ENCODE measurements at places on chromosomes 12 and 14.
A peak's percentile ranks its signal among the peaks of the same experiment; 100 is the strongest.

DNA sequence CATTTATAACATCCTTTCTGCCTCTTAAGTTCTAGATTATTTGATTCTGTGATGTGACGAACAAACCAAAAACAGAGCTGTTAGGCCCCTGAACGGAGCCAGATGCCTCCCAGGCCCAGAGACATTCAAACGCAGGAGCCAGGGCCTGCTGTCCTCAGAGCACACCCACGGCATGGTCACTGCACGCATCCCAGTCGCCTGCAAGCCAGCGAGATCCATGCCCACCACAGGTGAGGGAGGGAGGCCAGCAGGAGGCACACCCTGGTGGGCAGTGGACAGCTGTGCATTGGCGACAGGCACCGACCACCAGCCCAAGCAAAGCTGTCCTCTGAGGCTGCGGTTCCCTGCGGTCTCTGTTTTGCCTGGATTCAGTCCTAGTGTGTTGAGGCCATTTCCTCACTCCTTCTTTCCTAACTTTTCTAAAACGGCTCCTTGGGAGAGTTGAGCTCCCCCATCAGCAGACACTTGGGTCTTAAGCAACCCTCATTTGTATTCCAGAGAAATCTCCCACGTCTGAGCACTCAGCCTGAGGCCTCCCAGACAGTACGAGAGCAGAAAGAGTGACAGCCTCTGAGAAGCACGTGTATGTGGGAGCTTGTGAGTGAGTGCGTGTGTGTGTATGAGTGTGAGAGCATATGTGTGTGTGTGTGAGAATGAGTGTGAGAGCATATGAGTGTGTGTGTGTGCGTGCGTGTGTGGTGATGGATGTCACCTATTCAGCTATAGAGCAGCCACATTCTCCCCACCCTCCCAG lies 81.2 kb downstream of the CHGA start:
- H3K27ac ChIP-seq = no peak overlapping the region
- no peaks in the 10 kb centered on the region for H3K27me3 ChIP-seq
- H3K4me3 ChIP-seq = no peak overlapping the region
- H3K36me3 ChIP-seq = no peaks in the 10 kb centered on the region
- DNase-seq = no peak

DNA sequence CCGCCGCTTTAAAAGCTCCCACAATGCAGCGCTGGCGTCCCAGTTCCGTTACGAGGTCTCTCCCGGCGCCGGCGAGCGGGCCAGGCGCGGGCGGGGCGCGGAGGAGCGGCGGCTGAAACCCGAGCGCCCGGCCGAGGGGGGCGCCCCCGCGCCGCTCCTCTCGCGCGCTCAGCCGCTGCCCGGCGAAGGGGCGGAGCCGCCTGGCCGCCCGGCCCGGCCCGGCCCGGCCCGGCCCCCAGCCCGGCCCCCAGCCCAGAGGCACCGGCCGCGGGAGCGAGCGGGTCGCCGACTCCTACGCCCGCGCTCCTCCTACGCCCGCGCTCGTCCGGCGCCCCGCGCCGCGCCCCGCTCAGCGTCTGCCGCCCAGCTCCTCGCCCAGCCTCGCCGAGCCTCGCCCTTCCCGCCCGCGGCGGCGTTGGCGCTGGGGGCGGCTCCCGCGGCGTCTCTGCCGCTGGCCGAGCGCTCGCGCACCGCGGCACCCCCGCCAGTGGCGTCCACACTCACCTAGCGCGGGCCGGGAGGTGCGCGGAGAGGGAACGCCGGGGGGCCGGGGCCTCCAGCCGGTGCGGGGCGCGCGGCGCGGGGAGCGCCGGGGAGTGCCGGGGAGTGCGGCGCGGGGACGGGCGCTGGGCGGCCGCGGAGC lies at the start of gene RASSF8:
RASSF8 (plus strand) TSS at position 255 of the 643 bp plus-strand sequence. CDS start 96,662 bp downstream, outside the sequence.
- peaks cover 15% of the 10 kb centered on the region for H3K36me3 ChIP-seq
- H3K27me3 ChIP-seq = no peaks in the 10 kb centered on the region
- H3K27ac ChIP-seq = no peak within 1 kb of the TSS
- H3K4me3 ChIP-seq = peak within 1 kb of the TSS; percentile 90
- H3K4me1 ChIP-seq = no peaks in the 10 kb centered on the region

DNA sequence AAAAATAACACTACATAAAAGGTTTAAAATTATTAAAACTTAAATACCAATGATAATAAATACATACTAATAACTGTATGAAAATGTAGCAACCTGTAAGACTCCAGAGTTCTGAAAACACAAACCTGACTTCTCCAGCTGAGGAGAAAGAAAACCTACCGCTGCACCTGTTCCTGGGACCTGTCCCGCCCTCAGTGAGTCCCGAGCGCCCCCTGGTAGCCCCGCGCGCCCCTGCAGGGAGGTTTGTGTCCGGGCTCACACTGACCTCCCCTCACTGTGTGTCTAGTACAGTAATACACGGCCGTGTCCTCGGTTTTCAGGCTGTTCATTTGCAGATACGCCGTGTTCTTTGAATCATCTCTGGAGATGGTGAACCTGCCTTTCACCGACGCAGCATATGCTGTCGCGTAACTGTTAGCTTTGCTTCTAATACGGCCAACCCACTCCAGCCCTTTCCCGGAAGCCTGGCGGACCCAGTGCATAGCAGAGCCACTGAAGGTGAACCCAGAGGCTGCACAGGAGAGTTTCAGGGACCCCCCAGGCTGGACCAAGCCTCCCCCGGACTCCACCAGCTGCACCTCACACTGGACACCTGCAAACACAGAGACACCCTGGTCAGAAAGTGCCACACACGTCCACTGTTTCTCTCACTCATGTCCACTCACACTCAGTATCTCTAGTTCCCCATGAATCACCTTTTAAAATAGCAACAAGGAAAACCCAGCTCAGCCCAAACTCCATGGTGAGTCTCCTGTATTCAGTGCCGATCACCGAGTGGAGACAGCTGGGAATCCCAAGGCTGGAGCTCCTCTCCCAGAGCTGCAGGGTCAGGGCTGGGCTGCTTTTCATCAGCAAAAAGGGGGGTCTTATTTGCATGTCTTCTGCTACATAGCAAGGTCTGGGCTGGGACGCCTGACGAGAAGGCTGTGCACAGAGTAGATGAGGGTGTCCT lies 1276.3 kb downstream of the TMEM121 start:
- H3K4me1 ChIP-seq = no peaks in the 10 kb centered on the region
- no peaks in the 10 kb centered on the region for H3K27me3 ChIP-seq
- DNase-seq = no peak
- no peak overlapping the region for H3K27ac ChIP-seq
- H3K4me3 ChIP-seq = no peak overlapping the region

DNA sequence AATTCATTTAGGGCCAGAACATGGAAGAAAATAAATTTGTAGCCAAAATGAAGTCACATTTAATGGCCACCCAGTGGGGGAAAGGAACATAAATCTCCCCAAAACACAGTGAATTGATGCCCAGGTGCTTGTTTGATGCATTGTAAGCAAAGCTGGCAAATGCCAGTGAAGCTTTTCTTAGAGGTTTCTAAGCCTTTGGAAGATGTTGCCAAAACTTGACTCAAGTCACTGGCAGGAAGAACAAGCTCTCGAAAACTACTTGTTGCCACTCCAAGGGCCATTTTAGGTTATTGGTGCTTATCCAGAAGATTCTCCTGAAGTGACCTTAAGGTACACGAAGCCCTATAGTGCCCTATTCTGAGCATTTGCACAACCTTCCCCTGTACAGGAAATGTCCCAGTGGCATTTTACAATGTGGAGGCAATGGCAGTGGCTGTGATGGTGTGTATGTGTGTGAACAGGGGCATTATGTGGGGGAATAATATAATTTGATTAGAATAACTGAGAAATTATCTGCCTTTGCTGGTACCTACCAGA lies 89.5 kb upstream of the NOVA1 start:
- no peaks in the 10 kb centered on the region for H3K36me3 ChIP-seq
- no peaks in the 10 kb centered on the region for H3K27me3 ChIP-seq
- no peak for DNase-seq
- no peak overlapping the region for H3K27ac ChIP-seq

DNA sequence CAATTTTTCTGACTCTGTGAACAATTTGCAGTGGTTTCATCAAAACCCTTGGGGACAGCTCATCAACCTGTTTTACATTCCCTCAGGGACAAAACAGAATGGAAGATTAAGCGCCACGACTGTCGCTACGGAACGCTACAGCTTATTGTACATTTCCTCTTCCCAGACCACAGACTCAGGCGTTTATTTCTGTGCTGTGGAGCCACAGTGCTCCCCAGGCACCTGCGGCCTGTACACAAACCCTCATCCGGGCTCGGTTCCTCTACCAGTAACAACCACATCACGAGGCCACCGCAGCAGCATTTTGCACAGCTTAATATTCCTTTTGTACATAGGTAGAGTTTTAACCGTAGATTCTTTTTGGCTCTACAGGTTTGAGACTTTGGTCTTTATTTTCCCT lies 397.4 kb upstream of the OR4E1 start:
- no peak overlapping the region for H3K27ac ChIP-seq
- no peaks in the 10 kb centered on the region for H3K36me3 ChIP-seq
- peak overlapping the region; percentile 70 for H3K4me3 ChIP-seq

DNA sequence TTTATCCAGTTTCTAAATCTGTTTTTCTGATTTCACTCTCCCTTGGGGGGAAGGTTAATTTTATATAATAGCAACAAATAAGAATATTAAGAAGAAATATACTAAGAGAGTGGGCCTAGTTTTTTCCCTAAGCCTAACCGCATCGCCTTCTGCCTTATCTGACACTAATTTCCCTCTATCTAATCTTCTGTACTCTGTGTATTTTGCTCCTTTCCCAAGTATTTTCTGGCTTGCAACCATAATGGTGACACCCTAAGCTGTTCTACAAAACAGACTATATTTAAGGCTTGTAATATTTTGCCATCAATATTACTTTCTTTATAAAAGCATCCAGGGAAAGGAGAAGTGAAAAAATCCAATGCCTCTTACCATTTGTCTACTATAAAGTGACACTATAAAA lies 1168.8 kb downstream of the GALC start:
- no peak overlapping the region for H3K27ac ChIP-seq
- H3K4me1 ChIP-seq = no peaks in the 10 kb centered on the region
- H3K36me3 ChIP-seq = no peaks in the 10 kb centered on the region
- no peaks in the 10 kb centered on the region for H3K27me3 ChIP-seq
- H3K4me3 ChIP-seq = no peak overlapping the region

DNA sequence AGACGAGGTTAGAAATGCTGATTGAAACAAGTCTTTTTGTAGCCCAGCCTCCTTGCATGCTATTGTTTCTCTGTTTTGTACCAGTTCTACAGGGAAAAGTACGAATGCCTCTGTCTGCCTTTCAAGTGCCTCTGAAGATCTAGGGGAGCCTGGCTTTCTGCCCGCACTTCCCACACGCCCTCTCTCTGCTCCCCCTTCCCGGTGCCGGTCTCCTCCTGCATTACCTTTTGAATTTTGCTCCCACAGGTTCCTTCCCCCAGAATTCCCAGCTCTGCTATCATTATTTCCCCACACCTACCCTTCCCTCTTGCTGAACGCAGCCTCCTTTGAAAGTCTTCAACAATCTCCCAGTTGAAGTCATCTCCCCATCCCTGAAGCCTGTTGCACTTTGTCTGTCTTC lies 689.7 kb downstream of the BCL11B start:
- no peaks in the 10 kb centered on the region for H3K4me1 ChIP-seq
- no peak overlapping the region for H3K27ac ChIP-seq
- no peaks in the 10 kb centered on the region for H3K36me3 ChIP-seq
- no peaks in the 10 kb centered on the region for H3K27me3 ChIP-seq
- DNase-seq = no peak
- no peak overlapping the region for H3K4me3 ChIP-seq

- no peak overlapping the region for H3K4me3 ChIP-seq
- no peak overlapping the region for H3K27ac ChIP-seq
- no peaks in the 10 kb centered on the region for H3K27me3 ChIP-seq
- no peaks in the 10 kb centered on the region for H3K36me3 ChIP-seq
- peaks cover 3% of the 10 kb centered on the region for H3K4me1 ChIP-seq
Observed at GRCh38 chr14:54556535-54556934, 10.4 kb upstream of the SAMD4A start.

- H3K27me3 ChIP-seq = no peaks in the 10 kb centered on the region
- H3K36me3 ChIP-seq = no peaks in the 10 kb centered on the region
- no peaks in the 10 kb centered on the region for H3K4me1 ChIP-seq
- H3K4me3 ChIP-seq = peak overlapping the region; percentile 86
- DNase-seq = peak; percentile 55
Observed at GRCh38 chr12:111597831-111598636, 1.1 kb downstream of the ATXN2 start.

DNA sequence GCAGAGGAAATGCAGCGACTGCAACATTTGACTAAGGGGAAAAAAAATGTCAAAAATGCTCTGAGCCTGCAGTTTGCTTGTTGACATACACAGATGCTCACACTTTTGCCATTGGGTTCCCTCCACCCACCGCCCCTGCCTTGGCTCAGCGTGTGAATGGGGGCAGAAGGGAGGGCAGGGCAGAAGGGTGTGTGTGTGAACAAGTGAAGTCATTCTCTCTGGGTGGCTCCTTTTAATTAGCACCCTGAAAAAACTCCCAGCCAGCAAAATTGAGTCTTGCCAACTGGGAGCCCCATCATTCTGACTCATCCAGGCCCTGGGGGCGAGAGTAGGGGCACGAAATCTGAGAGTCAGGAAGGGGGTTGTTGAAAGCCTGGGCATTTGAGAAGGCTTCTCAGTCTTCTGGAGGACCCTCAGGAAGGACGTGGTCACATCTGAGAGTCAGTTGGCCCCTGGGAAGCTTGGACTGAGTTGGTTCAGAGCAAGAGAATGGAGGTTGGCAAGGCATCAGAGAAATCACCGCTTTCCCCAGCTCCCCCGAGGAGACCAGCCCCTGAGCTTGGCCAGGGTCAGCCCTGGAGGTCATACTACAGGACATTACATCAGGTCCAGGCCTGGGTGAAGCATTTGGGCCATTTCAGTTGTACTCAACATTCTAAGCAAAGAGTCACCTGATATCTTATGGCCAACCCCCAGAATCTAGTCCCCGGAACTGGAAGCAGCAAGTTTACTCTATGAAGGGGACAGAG lies 22.7 kb upstream of the KRT78 start:
- H3K4me3 ChIP-seq = no peak overlapping the region
- DNase-seq = no peak
- no peaks in the 10 kb centered on the region for H3K36me3 ChIP-seq
- no peak overlapping the region for H3K27ac ChIP-seq

- no peak overlapping the region for H3K27ac ChIP-seq
- no peak for DNase-seq
- H3K27me3 ChIP-seq = peaks cover 2% of the 10 kb centered on the region
- H3K4me1 ChIP-seq = no peaks in the 10 kb centered on the region
- no peaks in the 10 kb centered on the region for H3K36me3 ChIP-seq
Observed at GRCh38 chr12:79737875-79738718, 47.3 kb upstream of the PAWR start.

DNA sequence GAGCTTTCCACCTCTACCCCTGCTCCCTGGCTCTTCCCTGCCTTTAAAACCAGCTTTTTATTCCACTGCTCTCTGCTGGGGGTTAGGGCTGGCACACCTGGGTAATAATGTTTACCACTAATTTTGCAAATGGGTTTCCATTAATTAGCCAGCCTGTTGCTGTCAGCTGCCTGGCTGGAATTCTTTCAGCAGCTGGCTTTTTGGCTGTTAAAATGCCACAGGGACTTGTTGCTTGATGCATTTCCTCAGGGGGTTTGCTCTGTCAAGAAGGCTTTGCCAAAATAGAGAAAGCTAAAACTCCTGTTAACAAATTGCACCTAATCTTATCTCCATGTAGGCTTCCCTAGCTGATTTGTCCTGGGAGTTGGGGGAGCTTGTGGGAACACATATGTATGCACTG lies 51.8 kb upstream of the PSMC1 start:
- no peaks in the 10 kb centered on the region for H3K27me3 ChIP-seq
- no peaks in the 10 kb centered on the region for H3K4me1 ChIP-seq
- no peak for DNase-seq
- H3K27ac ChIP-seq = no peak overlapping the region
- peaks cover 5% of the 10 kb centered on the region for H3K36me3 ChIP-seq
